ENCODE measurements at places on chromosomes 16 and 17.

DNA sequence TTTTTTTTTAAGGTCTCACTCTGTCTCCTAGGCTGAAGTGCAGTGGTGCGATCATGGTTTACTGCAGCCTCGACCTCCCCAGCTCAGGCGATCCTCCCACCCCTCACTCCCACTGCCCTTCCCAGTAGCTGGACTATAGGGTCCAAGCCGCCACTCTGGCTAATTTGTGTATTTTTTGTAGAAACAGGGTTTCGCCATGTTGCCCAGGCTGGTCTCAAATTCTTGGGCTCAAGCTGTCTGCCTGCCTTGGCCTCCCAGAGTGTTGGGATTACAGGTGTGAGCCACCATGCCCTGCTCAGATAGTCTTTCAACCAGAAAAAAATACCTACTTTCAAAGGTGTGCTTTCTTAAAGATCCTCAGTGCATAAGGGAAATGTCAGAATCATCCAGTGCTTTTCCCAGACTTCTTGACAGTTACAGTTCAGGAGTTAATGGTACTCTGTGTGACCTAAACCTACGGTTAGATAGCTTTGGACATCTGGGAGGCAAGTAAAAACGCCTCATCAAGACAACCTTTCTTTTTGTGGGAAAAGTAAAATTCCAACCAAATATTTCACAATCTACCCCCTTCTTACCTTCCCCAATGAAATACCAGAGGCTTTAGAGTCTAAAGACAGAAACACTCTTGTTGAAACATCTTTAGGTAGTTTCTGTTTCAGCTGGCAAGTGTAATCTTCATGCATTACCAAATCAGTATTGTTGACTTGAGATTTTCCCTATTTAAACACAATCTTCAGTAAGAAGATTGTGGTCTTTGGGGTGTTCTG, 6.8 kb downstream of the RSPRY1 start:
- DNase-seq, result no peak

GRCh38 chr17:63478814-63479494, 2.1 kb downstream of the ACE start:
- peak; percentile 75 for DNase-seq

- DNase-seq, result no peak
Measured at GRCh38 chr17:933312-934073, 46.1 kb downstream of the NXN start.

DNA sequence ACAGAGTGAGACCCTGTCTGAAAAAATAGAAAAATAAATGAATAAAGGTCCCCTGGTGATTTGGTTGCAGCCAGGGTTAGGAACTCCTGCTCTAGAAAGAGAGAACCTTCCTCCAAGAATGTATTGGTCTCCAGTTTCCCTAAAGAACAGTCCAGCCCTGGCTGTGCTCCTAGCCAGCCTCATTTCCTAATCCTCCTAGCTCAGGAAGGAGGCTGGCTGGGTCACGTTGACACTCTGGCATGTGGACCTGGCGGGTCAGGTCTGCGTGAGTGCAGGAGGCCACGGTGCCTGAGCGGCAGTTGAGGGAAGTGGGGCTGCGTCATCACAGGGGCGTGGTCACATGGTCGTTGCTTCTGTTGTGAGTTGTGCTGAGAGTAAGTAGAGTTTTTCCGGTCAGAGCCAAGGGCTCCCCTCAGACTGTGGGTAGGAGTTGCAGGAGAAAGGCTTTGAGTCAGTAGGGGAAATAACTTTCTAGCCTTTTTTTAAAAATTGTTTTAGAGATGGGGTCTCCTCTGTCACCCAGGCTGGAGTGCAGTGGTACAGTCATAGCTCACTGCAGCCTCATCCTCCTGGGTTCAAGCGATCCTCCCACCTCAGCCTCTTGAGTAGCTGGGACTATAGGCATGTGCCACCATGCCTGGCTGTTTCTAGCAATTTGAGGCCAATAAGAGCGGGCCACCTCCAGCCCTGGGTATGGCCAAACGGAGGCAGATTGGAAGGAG, 194.0 kb upstream of the CIBAR2 start:
- peak; percentile 80 for DNase-seq

DNA sequence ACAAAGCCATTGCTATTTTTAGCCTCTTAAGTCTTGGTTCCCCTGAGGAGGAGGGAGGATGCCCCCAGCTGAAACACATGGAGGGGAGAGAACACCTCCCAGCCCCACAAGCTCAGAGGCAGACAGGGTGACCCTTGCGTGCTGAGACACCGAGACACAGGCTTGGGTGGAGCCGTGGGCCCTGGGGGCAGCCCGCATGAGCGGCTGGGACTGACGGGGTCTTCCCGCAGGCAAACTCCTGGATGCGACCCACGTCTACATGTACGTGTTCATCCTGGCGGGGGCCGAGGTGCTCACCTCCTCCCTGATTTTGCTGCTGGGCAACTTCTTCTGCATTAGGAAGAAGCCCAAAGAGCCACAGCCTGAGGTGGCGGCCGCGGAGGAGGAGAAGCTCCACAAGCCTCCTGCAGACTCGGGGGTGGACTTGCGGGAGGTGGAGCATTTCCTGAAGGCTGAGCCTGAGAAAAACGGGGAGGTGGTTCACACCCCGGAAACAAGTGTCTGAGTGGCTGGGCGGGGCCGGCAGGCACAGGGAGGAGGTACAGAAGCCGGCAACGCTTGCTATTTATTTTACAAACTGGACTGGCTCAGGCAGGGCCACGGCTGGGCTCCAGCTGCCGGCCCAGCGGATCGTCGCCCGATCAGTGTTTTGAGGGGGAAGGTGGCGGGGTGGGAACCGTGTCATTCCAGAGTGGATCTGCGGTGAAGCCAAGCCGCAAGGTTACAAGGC, 9.8 kb downstream of the SLC16A3 start:
- peak; percentile 77 for DNase-seq

- DNase-seq, result no peak
Measured at GRCh38 chr17:77529328-77529650, 388.5 kb downstream of the SEC14L1 start.

DNA sequence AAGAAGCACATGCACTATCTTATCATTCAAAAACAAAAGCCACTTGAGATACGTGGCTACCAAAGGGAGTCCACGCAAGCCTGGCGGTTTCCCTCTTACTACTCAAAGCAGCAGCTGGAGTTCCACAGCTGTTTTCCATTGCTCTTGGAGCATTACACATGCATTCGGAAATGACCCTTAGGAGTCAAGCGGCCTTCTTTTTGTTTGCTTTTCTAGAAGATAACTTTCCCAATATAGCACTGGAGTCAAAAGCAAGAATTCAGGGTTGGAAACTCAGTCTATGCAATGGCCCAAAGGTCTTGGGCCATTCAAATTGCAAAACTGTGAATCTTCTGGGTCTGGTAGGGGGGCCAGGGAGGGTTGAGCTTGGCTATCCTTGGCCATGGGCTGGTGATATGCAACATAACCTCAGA, 97.8 kb upstream of the MAF start:
- DNase-seq, result no peak

DNA sequence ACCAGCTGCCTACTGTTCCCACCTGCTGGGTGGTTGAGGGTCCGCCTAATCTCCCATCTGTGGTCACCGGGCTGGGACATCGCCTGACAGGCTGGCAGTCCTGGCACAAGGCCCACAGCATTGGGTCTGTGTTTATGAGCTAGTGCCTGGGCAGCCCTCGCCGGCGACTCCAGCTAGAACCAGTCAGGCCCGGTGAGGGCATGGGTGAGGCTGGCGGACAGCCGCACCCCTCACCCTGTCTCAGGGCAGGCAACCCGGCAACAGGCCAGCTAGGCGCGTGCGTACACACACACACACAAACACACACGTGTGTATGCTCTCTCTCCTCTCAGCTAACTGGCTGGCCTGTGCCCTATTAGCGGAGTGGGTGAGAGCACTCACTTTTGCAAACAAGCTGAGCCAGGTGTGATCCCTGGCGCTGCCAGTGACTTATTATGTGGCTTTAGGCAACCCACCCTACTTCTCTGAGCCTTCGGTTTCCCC, 10.4 kb downstream of the HSD11B2 start:
- DNase-seq, result no peak

GRCh38 chr16:89256651-89257254, 39.2 kb downstream of the ZNF778 start:
- DNase-seq, result peak; percentile 83

GRCh38 chr16:50093607-50094539, 28.1 kb downstream of the HEATR3 start:
- no peak for DNase-seq

DNA sequence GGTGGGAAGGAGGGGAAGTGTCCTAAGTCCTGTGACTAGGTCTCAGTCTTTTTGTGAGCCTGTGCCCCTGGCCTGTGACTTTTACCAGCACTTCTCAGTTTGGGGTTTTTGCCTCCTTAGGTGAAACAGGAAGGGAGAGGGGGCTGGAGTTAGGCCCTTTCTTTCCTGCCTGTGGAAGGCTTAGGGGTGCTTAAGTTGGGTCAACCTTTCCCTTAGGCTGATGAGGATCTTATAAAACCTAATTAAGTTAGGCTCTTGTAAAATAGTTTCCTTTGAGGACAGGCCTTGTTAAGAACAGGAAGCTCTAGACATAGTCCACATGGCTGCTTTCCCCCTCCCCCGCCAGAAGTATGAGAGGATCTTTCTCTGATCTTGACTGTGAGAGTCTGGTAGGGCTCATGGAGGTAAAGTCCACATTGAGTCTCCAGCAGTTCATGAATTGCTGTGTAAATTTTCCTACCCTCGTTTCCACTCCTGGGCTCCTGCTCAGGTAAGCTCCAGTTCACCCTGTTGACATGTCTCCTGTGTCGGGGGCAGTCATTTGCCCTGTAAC, 17.0 kb upstream of the DNASE1 start:
- DNase-seq, result no peak

DNA sequence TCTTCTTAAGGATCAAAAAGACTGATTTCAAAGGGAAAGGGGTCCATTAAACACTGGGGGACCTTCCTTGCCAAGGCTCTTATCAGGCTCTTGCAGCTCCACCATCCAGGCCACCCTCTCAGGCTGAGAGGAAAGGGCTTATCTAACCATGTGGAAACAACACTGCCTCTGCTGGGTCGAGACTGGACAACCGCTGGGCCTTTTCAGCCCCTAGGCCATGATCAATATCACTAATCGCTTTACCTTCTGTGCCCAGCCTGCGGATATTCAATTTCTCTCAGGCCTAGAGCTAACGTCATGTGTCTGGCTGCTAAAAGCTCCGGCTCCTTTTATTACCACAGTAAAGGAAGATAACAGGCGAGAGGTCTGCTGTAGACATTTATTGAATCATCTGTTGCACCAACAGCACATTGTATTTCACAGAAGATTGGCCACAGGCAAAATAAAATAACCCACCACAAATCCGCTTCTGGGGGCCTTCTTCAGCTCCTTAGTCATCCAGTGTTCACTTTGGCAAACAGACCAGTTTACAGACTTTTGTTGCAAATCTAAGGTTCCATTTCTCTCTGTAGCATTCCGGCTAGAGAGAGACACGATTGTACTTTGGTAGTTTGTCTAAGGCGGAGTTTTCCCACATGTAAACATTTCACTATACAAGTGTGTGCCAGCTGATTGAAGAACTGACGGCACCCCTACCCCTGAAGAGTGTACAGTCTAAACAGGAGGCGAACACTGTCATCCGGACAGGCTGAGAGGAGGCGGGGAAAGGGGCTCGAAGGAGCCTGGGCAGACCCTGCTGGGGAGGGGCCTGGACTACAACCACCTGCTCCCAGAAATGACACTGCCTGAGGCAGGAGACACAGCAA, 13.9 kb downstream of the CYB561 start:
- no peak for DNase-seq

DNA sequence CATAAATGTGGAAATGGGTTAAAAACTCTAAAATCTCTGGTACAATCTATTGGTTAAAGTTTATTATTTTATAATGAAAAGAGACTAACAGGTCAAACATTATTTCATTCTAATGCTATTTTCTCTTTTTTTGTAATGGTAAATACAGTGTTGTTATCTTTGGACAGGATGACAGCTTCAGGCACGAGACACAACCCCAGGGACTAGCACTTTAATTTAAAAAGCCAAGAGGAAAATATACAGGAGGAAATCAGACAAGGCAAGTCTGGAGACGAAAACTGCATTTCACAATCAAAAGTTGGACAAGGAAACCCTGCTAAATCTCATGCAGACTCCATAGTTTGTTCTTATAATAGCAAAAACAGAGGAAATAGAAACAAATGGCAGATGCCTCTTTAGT, 589.1 kb upstream of the CDH8 start:
- no peak for DNase-seq

- DNase-seq, result peak; percentile 71
Measured at GRCh38 chr17:74199306-74200092, 4.0 kb upstream of the RPL38 start.

- DNase-seq, result no peak
Measured at GRCh38 chr16:24957887-24958286, 57.3 kb downstream of the ARHGAP17 start.

- DNase-seq, result no peak
Measured at GRCh38 chr16:66832661-66833305, 2.0 kb upstream of the NAE1 start.

DNA sequence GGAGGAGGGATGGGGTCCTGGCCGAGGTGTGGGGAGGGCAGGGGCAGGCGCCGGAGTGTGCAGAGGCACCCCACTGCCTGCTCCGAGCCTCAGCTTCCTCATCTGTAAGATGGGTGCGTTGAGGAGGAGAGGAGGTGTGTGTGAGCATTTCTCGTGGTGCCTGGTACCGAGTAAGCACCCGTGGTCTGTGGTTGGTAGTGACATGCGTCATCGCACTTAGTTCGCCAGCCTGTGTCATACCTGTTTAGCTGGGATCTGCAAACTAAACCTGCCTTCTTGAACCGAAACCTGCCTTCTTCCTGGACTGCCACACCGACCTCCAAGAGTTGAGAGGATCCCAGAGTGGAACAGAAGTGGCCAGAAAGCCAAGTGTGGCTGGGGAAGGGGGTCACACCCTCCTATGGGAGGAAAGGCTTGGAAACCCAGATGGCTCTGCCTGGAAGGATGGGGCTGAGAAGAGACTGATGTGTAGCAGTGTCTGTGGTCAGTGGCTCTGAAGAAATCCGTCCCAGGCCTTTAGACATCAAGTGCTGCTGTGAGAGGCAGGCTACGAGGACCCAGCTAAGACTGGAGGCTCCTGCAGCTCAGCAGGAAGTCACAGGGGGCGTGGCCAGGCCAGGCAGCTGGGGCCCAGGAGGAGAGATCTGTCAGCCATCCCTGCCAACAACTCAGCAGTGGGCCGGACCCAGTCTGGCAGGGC, 162.6 kb upstream of the PLCG2 start:
- DNase-seq, result peak; percentile 72

DNA sequence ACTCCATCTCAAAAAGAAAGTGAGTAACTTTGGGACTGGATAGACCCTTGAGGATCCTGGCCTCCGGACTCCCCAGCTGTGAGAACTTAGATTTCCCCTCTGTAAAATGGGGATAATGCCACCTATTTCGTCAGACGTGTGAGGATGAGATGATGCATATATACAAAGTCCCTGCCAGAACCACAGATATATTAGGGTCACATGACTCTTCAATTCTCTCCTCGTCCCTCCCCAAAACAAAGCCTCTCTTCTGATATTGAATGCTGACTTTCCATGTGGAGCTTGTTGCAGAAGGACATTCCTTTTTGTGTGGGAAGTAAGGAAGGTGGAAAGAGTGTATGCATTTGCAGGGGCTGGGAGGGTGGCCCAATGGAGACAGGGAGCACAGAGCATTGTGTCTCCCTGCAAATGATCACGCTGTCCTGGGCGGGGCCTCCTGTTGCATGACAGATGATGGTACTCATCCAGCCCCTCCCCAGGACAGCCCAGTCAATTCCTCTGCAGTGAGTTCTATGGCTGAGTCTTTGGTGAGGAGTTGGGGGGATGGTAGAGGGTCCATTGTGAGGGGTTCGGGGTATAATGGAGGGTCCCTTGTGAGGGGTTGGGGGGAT, 35.1 kb upstream of the MGAT5B start:
- no peak for DNase-seq

- no peak for DNase-seq
Measured at GRCh38 chr17:56876766-56877179, 37.1 kb downstream of the TRIM25 start.

GRCh38 chr17:31462261-31462660, 70.8 kb downstream of the RAB11FIP4 start:
- no peak for DNase-seq

- DNase-seq, result peak; percentile 29
Measured at GRCh38 chr17:40168262-40168832, 8.9 kb upstream of the RAPGEFL1 start.
